H7 (cell line): ENCODE measurements at places on chromosomes 5 and 9. TPM values are rescaled to one million over a fixed set of nuclear protein-coding genes. Genes with fewer than 3 reads are reported as not detected.
A peak's percentile ranks its signal among the peaks of the same experiment; 100 is the strongest.

The CCL27 gene
- total RNA-seq = 0.10 and 0.41 TPM in 2 replicates

The PTRH1 gene
- 14.3 and 21.2 TPM in 2 replicates for total RNA-seq

The P4HA2 gene
- 5.4 and 8.4 TPM in 2 replicates for total RNA-seq

The SLC2A6 gene
- 13.8 and 18.2 TPM in 2 replicates for total RNA-seq

The ANKRD18B gene
- total RNA-seq = 4.9 and 14.4 TPM in 2 replicates

The C9orf40 gene
- total RNA-seq = 13.2 and 13.9 TPM in 2 replicates

The KCNT1 gene
- total RNA-seq = 0.10 TPM in 1 of 2 replicates, not detected in the other

The OR2S2 gene
- total RNA-seq = not detected in 2 replicates

The BSPRY gene
- total RNA-seq = 1.5 and 2.3 TPM in 2 replicates

The SYNPO gene
- total RNA-seq = 0.63 and 1.3 TPM in 2 replicates

The TSSK1B gene
- total RNA-seq = not detected in 2 replicates

The FBP1 gene
- 5.4 and 7.5 TPM in 2 replicates for total RNA-seq

The TMOD1 gene
- total RNA-seq = 0.52 and 1.9 TPM in 2 replicates

The GPR150 gene
- total RNA-seq = 0.15 TPM in 1 of 2 replicates, not detected in the other

- peak; percentile 18 for DNase-seq
These were observed 27.5 kb upstream of the FCN2 start for GRCh38 chr9:134852906-134853654.

GRCh38 chr5:3542158-3542557 lies 53.5 kb upstream of the IRX1 start:
- DNase-seq = no peak

DNA sequence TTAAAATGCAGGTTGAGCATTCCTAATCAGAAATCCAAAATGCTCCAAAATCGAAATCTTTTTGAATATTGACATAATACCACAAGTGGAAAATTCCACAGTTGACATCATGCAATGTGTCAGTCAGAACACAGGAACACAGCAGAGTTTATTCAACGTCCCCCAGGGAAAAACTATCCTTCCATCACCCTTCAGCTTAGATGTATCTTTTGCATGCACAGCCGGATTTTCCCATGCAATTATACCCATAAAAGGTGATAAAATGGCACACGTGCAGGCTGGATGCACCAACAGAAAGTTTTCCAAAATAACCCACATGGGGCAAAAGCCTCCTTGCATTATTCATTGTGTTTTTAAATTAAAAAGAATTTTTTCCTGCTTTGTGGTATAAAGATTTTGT lies 71.2 kb downstream of the RAB24 start:
- DNase-seq = no peak

DNA sequence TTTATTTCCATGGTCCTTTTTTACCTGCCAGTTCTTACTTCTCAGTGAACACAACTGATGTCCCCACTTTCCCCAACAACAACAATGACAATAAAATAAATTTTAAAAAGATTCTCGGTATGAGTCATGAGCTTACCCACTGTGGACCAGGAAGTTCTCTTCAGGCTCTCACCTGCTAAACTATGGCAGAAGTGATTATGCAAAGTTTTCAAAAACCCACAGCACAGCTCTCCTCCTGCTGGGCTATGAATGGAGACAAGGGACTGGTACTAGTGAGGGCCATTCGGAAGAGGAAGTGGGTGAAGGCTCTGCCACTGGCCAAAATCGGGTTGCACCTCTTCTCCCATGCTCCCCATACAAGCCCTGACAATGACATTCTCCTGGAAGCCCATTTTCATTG lies 429.4 kb downstream of the PIK3R1 start:
- DNase-seq = no peak

DNA sequence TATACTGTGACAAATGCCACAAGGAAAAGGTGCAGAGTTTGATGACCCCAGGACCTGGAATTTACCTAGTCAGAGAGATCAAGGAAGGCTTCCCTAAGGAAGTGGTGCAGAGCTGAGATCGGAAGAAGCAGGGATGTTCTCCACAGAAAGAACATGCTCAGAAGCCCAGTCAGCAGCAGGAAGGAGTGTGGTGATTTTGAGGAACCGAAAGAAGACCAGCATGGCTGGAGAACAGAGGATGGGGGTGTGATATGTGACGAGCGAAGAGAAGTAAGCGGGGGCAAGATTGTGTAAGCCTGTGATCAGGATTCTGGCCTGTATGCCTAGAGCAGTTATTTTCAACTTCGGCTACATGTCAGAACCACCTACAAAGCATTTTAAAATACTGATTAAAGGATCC lies 18.7 kb upstream of the PIK3R1 start:
- no peak for DNase-seq

DNA sequence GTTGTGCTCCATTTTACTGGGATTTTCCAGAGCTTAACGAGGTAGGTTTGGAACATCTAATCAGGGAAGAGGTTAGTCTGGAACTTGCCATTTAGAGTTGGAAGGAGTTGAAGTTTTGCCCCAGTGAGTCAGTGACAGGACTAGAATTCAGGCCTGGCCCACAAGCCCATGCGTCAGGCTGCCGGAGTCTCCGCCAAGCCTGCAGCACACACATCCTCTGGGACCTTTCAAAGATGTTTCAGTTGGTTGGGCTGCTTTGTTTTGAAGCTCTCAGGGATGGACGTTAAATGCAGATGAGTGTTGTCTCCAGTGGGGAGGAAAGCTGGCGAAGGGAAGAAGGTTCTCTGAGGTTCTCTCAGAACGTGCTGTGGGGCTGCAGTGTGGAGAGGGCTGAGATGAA lies 147.0 kb downstream of the PSAT1 start:
- DNase-seq = no peak

DNA sequence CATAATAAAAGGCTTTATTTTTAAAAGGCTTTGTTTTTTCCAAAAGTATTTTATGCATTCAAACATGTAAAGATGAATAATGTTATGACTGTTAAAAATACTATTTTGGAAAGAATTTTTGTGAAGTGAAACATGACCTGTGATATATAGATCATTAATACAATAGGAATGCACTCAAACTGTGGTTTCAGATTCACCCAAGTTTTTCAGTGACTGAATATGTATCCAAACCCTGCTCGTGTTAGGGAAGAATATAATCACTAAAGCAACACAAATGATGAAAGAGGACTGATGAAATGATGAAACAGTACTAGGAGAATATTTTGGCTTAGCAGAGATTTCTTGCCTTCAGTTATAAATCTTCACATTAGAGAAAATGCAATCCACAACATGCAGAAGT lies 278.0 kb downstream of the ADAMTS6 start:
- DNase-seq = no peak

DNA sequence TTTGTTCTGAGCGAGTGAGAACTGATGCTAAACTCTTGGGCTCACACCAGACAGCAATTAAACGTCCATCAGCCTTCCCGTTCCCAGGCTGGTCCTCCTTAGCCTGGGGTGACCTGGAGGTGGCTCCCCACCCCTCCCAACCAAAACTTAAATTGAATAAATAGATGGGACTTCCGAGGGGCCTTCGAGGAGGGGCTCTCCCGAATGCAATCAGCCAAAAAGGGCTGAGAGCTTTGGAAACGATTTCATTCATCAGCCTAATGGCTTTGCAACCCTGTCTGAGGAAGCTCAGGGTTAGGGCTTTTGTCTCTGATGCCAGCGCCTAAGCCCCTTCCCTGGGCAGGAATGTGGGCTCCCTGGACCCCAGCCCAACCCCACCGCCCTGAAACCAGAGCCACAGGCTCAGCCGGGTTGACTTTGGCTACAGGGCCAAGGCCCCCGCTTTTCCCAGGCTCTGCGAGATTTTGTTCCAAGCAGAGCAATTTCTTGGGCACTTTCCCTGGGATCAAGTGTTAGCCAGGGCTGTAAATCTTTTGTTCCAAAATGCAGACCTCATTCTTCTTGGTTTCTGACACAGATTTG lies 29.2 kb downstream of the LHX3 start:
- DNase-seq = peak; percentile 61

GRCh38 chr5:124649491-124650146 lies 96.8 kb downstream of the ZNF608 start:
- DNase-seq = no peak

DNA sequence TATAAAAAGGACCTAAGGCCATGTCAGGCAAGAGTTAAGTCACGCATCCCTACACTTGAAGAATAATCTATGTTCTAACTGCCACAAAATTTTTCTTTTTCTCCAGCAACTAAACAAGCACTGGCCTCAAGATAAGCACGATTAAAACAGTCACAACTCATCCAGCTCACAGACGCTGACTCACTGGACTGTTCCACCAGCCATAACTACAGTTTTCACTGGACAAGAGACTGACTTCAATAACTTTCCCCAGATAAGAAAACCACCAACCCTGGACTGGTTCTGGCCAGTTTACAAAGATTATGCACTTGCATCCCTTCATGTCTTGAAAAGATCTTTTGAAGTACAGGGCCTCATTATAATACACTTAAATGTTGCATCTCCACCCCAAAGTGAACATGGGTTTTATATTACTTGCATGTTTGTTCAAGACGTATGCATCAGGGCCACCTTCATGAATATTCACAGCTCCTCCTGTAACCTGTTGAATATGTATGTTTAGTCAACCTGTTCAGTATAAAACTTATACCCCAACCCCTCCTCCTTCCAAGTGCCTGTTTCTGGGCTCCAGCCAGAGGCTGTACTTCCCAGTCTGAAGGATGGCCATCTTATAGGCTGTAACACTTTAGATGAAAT lies 129.3 kb upstream of the EPB41L4A start:
- no peak for DNase-seq

DNA sequence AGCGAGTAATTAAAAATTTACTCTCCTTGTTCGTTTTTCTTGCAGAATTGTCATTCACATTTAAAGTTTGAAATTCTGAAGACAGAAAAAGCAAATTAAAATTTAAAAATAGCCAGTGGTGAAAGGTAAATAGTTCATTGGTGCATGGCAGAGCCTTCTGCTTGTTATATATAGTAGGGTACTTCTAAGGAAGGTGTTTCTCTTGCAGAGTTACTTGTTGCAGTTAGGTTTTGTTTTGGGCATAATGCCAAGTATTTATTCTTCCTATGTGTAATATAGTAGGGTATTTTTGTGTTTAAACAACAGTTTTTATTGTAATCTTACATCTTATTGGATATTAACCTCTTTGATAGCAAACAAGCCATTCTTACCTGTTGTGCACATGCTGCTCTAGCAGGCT lies 179.4 kb downstream of the KDM4C start:
- DNase-seq = no peak

GRCh38 chr9:89352874-89353649 lies 34.8 kb downstream of the SECISBP2 start:
- no peak for DNase-seq

DNA sequence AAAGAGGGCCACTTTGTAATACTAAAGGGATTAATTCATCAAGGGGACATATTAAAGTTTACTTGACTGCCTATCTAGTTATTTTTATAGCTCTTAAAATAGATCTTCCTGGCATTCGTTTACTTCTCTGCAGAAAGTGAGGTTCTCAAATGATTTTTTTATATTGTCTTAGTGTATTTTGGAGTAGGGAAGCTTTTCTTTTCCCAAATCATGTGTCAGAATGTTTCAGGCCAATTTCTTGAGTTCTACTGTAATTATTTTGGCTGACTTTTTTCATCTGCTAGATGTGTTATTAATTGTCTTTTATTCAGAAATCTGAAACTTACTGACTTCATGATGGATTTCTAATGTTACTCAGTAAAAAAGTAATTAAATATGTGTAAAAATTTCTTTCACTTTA lies 60.2 kb upstream of the FBXL7 start:
- no peak for DNase-seq

DNA sequence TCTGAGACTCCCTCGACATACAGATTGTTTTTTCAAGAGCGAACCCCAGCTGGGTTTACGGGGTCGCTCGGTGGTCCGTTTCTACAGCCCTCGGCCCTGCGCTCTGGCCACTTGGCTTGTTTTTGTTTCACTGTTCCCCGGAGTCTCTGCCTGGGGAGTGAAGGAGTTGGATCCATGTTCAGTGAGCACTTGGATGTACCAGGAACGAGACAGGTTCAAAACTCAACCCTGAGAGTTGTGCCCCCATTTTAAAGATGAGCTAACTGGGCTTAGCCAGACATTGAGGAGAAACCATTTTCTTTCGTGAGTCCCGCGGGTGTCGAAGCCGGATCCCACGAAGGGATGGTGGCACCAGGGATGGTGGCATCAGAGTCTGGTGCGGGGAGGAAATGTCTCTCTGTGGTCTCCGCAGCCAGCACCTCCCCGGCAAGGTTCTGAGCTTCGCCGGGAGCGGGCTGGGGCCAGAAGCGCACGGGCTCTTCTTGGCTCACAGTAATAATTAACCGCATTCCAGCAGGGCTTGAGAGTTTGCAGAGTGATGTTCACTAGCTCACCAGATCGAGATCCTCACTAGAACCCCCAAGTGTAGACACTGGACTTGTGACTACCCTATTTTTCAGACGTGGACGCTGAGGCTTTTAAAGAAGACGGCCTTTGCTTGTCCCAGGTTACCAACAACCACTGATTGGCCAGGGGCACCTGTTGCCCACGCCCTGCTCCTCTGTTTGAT lies 1.0 kb downstream of the MSX2 start:
- peak; percentile 59 for DNase-seq

- no peak for DNase-seq
These were observed 954 bp downstream of the TBCA start for GRCh38 chr5:77774981-77775789.

DNA sequence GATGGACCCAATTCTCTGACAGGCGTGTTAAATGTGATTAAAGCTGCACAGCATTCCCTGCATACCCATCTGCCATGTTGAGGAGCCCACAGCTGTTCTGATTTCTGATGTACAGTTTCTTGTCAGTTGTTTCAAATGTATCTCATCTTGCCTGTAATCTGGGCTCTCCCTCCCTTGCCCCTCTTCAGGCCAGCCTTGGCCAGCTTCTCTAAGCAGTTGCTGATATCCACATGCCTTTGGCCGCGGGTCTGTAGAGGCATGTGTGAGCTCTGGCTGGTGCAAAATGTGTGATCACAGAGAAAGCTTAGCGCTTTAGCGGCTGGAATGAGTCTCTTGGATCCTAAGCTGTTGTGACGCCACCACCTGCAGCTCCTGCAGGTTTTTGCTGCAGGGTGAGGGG lies 332.0 kb downstream of the MLLT3 start:
- DNase-seq = no peak
